Thoracic aorta endothelial cell (primary cell): ENCODE measurements at places on chromosomes 6 and 20. TPM values are rescaled to one million over a fixed set of nuclear protein-coding genes. Genes with fewer than 3 reads are reported as not detected.

The IER3 gene
- total RNA-seq, result 113 and 169 TPM in 2 replicates

The FITM2 gene
- total RNA-seq, result 8.1 and 9.5 TPM in 2 replicates

The PDYN gene
- not detected in 2 replicates for total RNA-seq

The HLA-B gene
- 86.9 and 125 TPM in 2 replicates for total RNA-seq

The PRKN gene
- total RNA-seq, result 0.29 and 2.1 TPM in 2 replicates

The ABHD16B gene
- total RNA-seq, result not detected in 2 replicates

The C20orf96 gene
- total RNA-seq, result 3.2 and 4.9 TPM in 2 replicates

The ZDHHC14 gene
- 11.4 and 11.7 TPM in 2 replicates for total RNA-seq

The SLC44A4 gene
- 0.13 and 0.65 TPM in 2 replicates for total RNA-seq

The VGLL2 gene
- total RNA-seq, result not detected in 2 replicates

The WFDC2 gene
- not detected in 2 replicates for total RNA-seq

The PSORS1C2 gene
- not detected in 2 replicates for total RNA-seq

The SLC22A2 gene
- total RNA-seq, result not detected in 2 replicates

The FAM83B gene
- not detected in 2 replicates for total RNA-seq

The OR2J2 gene
- total RNA-seq, result not detected in 2 replicates

The PRDM13 gene
- total RNA-seq, result not detected in 2 replicates

The ULBP1 gene
- total RNA-seq, result 0.43 and 1.1 TPM in 2 replicates

The CRISP1 gene
- total RNA-seq, result not detected in 2 replicates

The NRN1 gene
- total RNA-seq, result 8.6 and 65.9 TPM in 2 replicates

The DUSP15 gene
- 0.43 TPM in 1 of 2 replicates, not detected in the other for total RNA-seq

The HLA-DMA gene
- 0.57 and 0.93 TPM in 2 replicates for total RNA-seq

The GJA1 gene
- 394 and 527 TPM in 2 replicates for total RNA-seq

The PBOV1 gene
- total RNA-seq, result not detected in 2 replicates

The DBNDD2 gene
- 14.1 and 22.8 TPM in 2 replicates for total RNA-seq

The E2F1 gene
- 10.1 and 16.7 TPM in 2 replicates for total RNA-seq

The GABRR1 gene
- not detected in 2 replicates for total RNA-seq

The MCHR2 gene
- not detected in 2 replicates for total RNA-seq

The IRAK1BP1 gene
- total RNA-seq, result 5.9 and 7.7 TPM in 2 replicates

The RBBP8NL gene
- total RNA-seq, result not detected in 2 replicates

The IMPG1 gene
- total RNA-seq, result not detected in 2 replicates

The HSPA1L gene
- 0.40 and 0.57 TPM in 2 replicates for total RNA-seq

The PACRG gene
- not detected in 2 replicates for total RNA-seq

The PRIM2 gene
- 41.5 and 46.2 TPM in 2 replicates for total RNA-seq

The MLN gene
- not detected in 2 replicates for total RNA-seq

The MLIP gene
- 2.7 and 24.1 TPM in 2 replicates for total RNA-seq

The SPDEF gene
- under 0.01 and 0.07 TPM in 2 replicates for total RNA-seq

The CHRNA4 gene
- total RNA-seq, result not detected in 2 replicates

The TCP11 gene
- total RNA-seq, result 0.07 TPM in 1 of 2 replicates, not detected in the other

The COX4I2 gene
- not detected in 2 replicates for total RNA-seq
